Esophagus muscularis mucosa (tissue), 4 donors: ENCODE measurements at places on chromosomes 5 and 9.

DNA sequence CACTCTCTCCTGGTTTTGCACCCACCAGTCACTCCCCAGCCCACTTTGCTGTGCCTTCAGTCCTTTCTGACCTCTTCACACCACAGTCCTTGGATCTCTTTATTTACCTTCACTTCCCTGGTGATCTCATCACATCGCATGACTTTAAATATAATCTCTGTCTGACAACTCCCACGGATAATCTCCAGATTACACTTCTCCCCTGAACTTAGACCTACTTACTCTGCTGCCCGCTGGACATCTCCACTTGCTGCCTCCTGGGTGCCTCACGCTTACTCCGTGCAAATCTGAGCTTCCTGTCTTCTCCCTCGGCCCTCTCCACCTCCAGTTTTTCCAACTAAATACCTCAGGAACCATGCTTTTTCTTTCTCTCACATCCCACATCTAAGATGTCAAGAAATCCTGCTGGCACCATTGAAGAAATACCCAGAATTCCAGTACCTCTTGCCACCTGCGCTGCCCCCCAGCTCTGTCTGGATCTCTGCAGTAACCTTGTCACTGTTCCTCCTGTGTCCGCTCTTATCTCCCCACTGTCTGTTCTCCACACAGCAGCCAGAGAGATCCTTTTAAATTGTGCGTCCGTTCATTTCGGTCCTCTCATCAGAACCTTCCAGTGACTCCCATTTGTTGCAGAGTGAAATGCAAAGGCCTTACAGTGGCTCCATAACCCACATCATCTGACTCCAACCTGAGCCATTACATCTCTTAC lies 9.3 kb downstream of the SFXN1 start:
- DNase-seq, result no peak

GRCh38 chr5:124858612-124859011 lies 112.2 kb upstream of the ZNF608 start:
- DNase-seq, result no peak

GRCh38 chr5:107698286-107698685 lies 27.5 kb upstream of the EFNA5 start:
- DNase-seq, result no peak

GRCh38 chr9:88757406-88758010 lies 222.5 kb downstream of the NXNL2 start:
- DNase-seq, result peak; percentile 81

- no peak for DNase-seq
Measured at GRCh38 chr9:126673689-126674364, 60.1 kb downstream of the LMX1B start.

DNA sequence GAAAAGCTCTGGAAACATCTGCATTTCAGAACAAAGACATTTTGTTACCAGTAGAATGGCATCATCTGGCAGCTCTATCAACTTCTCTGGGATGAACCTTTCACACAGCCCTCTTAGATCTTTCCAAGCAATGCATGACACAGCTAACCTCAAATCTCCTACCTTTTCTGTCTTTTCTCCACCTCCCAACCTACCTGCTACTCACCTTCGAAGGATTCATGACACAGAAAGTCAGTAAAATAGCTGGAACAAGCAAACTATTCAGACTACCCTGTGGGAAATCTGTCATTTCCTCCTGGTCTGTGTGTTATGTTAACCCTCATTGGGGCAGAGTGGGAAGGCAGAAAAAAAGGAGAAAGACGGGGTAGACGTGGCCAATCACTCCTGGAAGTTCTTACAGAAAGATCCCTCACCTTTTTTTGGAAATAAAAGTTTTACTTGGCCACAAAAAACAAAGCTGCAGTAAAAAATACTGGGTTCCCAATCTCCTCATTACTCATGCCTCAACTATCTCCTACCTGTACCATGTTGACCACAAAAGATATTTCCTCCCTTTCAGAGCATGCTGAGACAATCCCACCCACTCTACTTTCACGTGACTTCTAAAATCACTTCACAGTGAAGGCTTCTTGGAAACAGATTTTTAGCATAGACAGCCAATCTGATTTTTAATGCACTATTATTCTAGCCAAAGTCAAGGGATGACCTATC lies 362.1 kb upstream of the RFX3 start:
- DNase-seq, result no peak

DNA sequence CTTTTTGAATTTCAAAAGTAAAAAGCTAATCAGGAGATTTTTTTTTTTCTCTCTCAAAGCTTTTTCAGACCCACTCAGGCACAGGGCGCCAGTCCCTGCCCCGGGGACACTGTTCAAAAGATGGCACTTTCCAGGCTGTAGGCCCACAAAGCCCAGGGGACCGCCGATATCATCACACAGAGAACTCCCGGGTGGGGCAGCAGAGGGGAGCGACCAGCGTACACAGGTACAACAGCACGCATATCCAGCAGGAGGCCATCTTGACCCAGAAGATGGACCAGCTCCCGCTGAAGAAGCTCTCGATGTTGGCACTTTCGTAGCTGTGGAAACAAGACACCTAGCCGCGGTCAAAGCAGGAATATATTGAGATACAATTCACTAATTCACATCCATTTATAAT lies 108.3 kb downstream of the THBS4 start:
- DNase-seq, result no peak

- DNase-seq, result no peak
Measured at GRCh38 chr9:17825265-17825659, 246.4 kb downstream of the SH3GL2 start.

DNA sequence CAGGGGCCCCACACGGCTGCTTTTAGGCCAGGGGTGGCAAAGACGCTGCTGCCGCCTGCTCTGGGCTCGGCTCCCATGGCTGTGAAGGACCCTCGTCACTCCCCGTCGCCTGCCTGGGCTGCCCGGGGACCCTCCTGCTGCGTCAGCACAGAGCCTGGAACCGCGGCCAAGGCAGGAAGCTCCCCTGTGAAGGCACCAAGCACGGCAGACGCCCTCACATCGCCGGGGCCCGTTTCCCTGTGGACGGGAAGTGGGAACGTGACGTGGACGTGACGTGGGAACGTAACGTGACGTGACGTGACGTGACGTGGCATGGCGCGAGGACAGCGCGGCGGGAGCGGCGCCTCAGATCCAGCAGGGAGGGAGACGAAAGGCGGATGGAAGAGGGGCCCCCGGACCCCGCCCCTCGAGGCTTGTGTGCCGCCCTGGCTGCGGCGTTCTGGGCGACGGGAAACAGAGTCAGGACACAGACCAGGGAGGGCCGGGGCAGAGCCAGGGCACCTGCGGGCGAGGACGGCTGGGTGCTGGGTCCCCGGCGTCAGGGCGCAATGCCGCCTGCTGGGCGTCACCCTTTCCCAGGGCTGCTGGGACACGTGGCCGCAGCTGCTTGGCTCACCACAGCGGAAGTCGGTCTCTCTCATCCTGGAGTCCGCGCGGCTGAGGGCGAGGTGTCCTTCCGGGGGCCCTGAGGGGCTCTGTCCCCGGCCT lies 53.1 kb downstream of the MRPL36 start:
- no peak for DNase-seq

DNA sequence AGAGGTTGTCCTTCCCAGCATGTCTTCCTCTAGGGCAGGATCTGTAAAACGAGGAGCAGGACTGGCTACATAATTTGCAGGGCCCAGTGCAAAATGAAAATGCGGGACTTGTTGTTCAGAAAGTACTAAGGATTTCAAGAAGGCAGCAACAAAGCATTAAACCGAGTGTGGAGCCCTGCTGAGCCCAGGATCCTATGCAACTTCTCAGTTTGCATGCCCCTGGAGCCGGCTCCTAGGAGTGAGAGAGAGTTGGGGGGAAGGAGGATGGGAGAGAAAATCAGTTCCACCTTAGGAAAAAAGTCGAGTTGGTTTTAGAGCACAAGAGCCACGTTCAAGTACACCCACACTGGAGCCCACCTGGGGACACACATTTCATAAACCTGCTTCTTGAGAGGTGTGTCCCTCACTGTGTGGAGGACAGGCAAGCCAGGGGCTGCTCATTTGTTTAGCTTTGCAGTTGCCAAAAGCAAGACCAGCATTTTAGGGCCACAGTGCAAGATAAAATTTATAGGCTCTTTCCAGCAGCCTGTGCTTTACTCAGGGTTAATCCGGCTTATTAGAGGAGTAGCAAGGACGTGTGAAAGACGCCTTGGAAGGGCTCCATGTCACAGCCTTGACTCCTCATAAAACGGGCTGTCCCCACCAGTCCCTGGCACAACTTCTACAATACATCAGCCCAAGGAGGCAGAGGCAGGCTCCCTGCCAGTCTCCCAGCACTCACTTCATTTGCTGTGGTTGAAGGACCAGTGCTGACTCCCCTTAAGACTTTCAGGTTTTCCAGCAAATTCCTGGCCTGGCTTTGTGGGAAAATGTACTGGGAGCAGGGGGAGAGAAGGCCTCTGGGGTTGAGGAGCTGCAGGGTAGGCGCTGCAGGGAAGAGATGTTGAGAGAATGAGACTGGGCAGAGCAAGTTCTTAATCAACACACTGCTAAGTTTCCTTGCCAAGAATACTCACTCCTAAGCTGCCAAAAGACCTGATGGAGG lies 159.7 kb upstream of the SEMA6A start:
- no peak for DNase-seq

- no peak for DNase-seq
Measured at GRCh38 chr5:165477546-165477945, 1972.1 kb downstream of the MAT2B start.
